Prostate gland (tissue), 2 donors: ENCODE measurements at places on chromosomes 3 and 15. TPM values are rescaled to one million over a fixed set of nuclear protein-coding genes. Genes with fewer than 3 reads are reported as not detected.
A peak's percentile ranks its signal among the peaks of the same experiment; 100 is the strongest.

The TPRG1 gene
- total RNA-seq: 1.7 TPM

The CPA3 gene
- total RNA-seq: 2.6 TPM

The ZFAND6 gene
- 103 TPM for total RNA-seq

The CGNL1 gene
- total RNA-seq: 65.6 TPM

The ZNF502 gene
- 6.5 TPM for total RNA-seq

The CNTN3 gene
- 8.2 TPM for total RNA-seq

The MB21D2 gene
- total RNA-seq: 1.8 TPM

The APEH gene
- 84.4 TPM for total RNA-seq

The CD276 gene
- 75.0 TPM for total RNA-seq

GRCh38 chr3:107969994-107970819 lies 120.6 kb downstream of the CD47 start:
- peak overlapping the region; percentile 6 for H3K27ac ChIP-seq
- H3K4me3 ChIP-seq: no peak overlapping the region
- DNase-seq: peak; percentile 36
- no peaks in the 10 kb centered on the region for H3K36me3 ChIP-seq

- H3K4me3 ChIP-seq: no peak overlapping the region
- H3K36me3 ChIP-seq: no peaks in the 10 kb centered on the region
- H3K27me3 ChIP-seq: no peaks in the 10 kb centered on the region
- no peaks in the 10 kb centered on the region for H3K4me1 ChIP-seq
Measured at GRCh38 chr3:113630956-113631542, 65.4 kb downstream of the USF3 start.

DNA sequence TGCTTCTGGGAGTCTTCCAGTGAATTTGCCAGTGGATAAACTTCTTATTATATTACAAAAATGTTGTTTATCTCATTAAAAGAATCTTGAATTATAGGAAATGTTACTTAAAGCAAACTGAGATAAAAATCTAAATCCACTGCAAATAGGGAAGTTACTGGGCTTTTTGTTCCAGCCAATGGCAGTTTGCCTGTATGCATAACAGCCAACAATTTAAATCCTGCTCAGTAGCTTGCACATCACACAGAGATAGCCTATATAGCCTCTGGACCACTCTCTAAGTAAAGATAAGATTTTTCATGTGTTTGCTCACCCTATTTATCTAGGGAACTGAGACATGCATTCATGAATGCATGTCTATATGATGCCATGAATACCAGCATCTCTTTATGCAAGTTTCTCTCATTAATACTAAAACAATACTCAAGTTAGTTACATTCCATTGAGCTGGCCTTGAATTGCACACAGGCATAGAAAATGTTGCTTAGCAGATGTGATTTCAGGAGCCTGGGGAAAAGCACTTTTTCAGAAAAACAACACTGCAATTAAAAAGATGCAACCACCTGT lies 92.1 kb upstream of the GPR149 start:
- no peaks in the 10 kb centered on the region for H3K4me1 ChIP-seq
- no peak for DNase-seq
- H3K27ac ChIP-seq: no peak overlapping the region
- H3K27me3 ChIP-seq: no peaks in the 10 kb centered on the region
- H3K36me3 ChIP-seq: no peaks in the 10 kb centered on the region

GRCh38 chr15:41501931-41502794 lies 8.5 kb downstream of the ITPKA start:
- H3K27ac ChIP-seq: no peak overlapping the region
- peaks cover 15% of the 10 kb centered on the region for H3K27me3 ChIP-seq
- no peaks in the 10 kb centered on the region for H3K36me3 ChIP-seq
- H3K4me3 ChIP-seq: no peak overlapping the region
- no peak for DNase-seq

GRCh38 chr3:38116471-38117162 lies 20.3 kb downstream of the ACAA1 start:
- no peaks in the 10 kb centered on the region for H3K4me1 ChIP-seq
- DNase-seq: no peak
- no peaks in the 10 kb centered on the region for H3K36me3 ChIP-seq
- no peak overlapping the region for H3K4me3 ChIP-seq

DNA sequence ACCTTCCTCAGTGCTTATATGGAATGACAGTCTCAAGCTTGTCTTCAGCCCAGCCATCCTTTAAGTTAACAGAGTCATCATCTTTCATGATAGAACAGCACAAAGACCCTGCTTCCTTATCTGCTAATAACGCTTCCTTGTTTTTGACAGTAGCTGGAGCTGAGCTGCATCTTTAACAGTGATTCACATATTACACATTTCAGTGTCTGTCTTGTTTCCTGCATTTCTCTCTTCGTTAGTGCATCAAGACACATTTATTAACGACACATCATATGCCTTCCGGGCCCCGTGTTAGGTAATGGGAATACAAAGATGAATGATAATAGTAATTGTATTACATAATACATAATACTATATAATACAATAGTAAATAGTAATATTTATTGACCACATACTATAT lies 30.2 kb upstream of the GREM1 start:
- H3K4me3 ChIP-seq: no peak overlapping the region
- no peaks in the 10 kb centered on the region for H3K4me1 ChIP-seq
- no peaks in the 10 kb centered on the region for H3K36me3 ChIP-seq
- no peak for DNase-seq
- H3K27me3 ChIP-seq: no peaks in the 10 kb centered on the region

DNA sequence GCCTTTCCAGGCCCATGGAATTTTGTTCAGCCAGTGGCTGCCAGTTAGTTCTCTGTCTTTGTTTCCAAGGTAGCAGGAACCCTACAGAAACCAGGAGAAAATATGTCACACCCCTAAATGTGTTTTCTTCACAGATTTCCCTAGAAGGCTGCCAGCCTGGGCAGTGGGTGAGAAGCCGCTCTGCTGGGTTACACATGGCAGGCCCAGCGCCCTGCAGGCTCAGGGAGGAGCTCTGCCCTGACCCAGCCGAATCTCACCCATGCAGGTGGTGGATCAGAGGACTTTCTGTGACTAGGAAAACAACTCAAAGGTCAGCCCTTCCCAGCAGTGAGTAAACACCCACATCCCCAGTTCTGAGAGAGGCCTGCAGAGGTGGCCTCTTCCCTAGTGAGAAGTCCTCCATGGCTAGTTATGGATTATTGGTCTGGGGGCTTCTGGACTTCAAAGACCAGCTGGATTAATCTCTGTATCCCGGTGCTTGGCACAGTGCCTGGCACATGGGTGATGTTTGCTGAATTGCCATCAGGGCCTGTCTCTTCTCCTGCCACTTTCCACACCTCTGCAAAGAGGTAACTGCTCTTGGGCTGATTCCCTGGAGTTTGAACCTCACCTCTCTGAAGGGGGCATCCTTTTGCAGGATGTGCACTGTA lies 34.7 kb upstream of the BDH1 start:
- DNase-seq: no peak
- no peak overlapping the region for H3K27ac ChIP-seq
- H3K4me3 ChIP-seq: no peak overlapping the region
- H3K4me1 ChIP-seq: no peaks in the 10 kb centered on the region
- H3K36me3 ChIP-seq: no peaks in the 10 kb centered on the region

DNA sequence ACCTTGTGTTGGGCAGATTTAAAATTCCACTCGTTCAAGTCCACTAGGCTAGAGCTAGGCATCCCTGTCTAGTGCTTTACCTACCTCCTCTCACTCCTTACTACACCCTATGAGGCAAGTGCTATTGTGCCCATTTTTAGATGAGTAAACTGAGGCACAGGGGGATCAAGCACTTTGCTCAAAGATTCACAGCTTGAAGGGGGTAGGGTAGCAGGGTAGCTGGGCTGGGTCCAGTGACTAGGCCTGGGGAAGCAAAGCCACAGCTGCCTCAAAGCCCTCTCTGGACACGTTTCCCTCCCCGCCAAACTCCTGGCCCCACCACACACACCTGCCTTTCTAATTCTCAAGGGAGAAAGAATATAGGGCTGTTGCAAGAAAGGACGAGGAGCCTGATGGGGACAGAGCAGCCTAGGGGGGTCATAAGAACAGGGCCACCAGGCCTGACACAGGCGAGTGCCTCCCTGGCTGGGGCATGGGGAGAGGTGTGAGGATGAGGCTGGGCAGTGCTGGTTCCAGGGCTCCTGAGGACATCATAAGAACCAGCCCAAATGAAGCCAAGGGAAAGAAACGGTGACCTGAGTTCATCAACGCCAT lies 34.8 kb upstream of the SFMBT1 start:
- no peaks in the 10 kb centered on the region for H3K4me1 ChIP-seq
- H3K4me3 ChIP-seq: no peak overlapping the region
- no peaks in the 10 kb centered on the region for H3K36me3 ChIP-seq
- H3K27ac ChIP-seq: no peak overlapping the region
- DNase-seq: no peak
- H3K27me3 ChIP-seq: no peaks in the 10 kb centered on the region

DNA sequence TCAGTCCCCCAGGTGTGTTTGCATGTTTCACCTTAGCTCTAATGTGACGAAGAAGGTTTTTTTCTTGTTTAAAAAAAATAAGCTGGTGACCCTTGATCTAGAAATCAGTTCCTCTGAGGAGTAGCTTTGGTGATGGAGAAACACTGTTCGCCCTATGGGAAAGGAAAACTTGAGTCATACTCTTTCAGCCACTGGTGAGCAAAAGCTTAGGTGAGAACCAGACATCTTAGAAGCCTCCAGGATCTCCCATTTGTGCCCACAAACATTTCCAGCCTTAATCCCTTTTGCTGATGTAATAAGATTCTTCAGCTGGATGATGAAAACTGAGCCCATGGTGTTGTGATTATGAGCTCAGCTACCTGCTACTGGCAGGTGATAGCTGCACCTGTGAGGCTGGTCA lies 37.8 kb downstream of the SLC27A2 start:
- H3K27me3 ChIP-seq: no peaks in the 10 kb centered on the region
- DNase-seq: no peak
- no peaks in the 10 kb centered on the region for H3K36me3 ChIP-seq
- no peak overlapping the region for H3K4me3 ChIP-seq
- no peak overlapping the region for H3K27ac ChIP-seq
- H3K4me1 ChIP-seq: no peaks in the 10 kb centered on the region

GRCh38 chr3:3821777-3822176 lies 22.5 kb downstream of the LRRN1 start:
- no peaks in the 10 kb centered on the region for H3K27me3 ChIP-seq
- H3K36me3 ChIP-seq: no peaks in the 10 kb centered on the region
- DNase-seq: no peak
- no peak overlapping the region for H3K4me3 ChIP-seq

GRCh38 chr15:80997692-80998091 lies 3.0 kb upstream of the TLNRD1 start:
- DNase-seq: no peak
- H3K36me3 ChIP-seq: no peaks in the 10 kb centered on the region
- peaks cover 3% of the 10 kb centered on the region for H3K4me1 ChIP-seq
- no peaks in the 10 kb centered on the region for H3K27me3 ChIP-seq
- H3K27ac ChIP-seq: no peak overlapping the region

GRCh38 chr3:8539419-8539818 lies 37.8 kb downstream of the LMCD1 start:
- no peaks in the 10 kb centered on the region for H3K4me1 ChIP-seq
- DNase-seq: no peak
- H3K36me3 ChIP-seq: no peaks in the 10 kb centered on the region
- H3K4me3 ChIP-seq: no peak overlapping the region
- no peak overlapping the region for H3K27ac ChIP-seq
- no peaks in the 10 kb centered on the region for H3K27me3 ChIP-seq

- no peaks in the 10 kb centered on the region for H3K4me1 ChIP-seq
- H3K4me3 ChIP-seq: no peak overlapping the region
- no peak overlapping the region for H3K27ac ChIP-seq
- no peaks in the 10 kb centered on the region for H3K36me3 ChIP-seq
Measured at GRCh38 chr15:25327686-25328085, 111.1 kb downstream of the UBE3A start.

DNA sequence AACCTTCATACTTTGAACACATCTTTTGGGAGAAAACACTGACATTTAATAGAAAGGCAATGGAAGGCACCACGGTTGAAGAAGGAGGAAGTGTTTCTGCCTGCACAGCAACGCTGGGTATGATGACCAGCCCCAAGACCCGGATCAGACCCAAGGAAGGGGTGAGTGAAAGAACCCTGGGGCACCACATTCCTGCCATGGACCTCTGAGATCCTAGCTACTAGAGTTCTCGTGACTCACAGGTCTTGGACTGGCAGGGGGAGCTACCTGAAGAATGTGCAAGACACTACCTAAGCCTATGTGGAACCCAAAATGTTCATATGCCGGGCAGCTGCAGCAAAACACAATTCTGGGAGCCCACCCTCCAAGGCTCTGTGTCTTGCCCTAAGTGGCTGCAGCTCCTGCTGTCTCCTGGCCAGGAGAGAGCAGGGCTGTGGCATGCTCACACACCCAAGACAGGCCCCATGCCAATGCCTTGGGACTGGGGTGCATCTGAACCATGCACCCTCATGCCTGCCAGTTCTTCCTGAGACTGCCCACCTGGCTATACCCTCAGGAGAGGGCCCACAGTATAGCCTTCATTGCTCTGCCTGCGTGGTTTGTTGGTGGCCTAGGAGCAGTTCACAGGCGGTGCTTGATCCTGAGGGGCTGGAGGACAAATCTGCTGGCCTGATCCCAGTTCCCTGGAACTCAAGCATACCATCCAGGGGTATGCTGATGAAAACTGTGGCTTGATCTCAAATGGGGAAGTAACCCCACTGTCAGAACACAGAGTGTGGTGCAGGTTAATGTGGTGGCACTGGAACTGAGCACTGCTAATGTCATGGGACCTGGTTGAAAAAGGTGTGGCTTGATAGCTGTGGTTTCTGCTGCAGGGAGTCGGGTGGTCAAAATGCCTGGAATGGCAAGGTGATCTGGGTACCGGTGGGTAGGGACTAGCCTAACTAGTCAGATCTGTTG lies 353.3 kb upstream of the ARHGEF26 start:
- H3K36me3 ChIP-seq: no peaks in the 10 kb centered on the region
- H3K4me3 ChIP-seq: no peak overlapping the region
- no peaks in the 10 kb centered on the region for H3K27me3 ChIP-seq
- H3K27ac ChIP-seq: no peak overlapping the region
- DNase-seq: no peak

GRCh38 chr15:25545017-25545416 lies 106.2 kb upstream of the UBE3A start:
- DNase-seq: no peak
- no peak overlapping the region for H3K4me3 ChIP-seq
- H3K27me3 ChIP-seq: no peaks in the 10 kb centered on the region
- H3K36me3 ChIP-seq: no peaks in the 10 kb centered on the region

DNA sequence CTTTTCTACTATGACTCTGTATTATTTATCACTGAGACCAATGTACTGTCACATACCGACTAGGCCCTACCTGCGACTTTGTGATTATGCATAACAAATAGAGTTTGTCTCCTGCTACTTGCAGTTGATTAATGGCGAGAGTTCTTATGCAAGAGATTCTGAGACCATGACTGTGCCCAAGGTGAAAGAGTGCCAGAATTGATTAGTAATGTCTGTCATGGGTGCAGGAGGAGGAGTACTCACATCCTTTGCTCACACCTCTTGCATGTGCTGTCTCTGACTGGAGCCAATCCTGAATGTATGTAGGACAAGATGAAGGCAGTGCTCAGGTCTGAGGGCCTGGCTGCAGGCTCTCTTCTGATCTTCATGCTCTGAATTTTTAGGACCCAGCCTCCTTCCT lies 260.7 kb downstream of the THSD4 start:
- H3K36me3 ChIP-seq: no peaks in the 10 kb centered on the region
- no peak for DNase-seq
- H3K27me3 ChIP-seq: no peaks in the 10 kb centered on the region
- H3K4me1 ChIP-seq: no peaks in the 10 kb centered on the region

GRCh38 chr3:20552605-20553275 lies 366.7 kb upstream of the SGO1 start:
- no peak for DNase-seq
- no peaks in the 10 kb centered on the region for H3K4me1 ChIP-seq
- no peak overlapping the region for H3K27ac ChIP-seq
- no peaks in the 10 kb centered on the region for H3K27me3 ChIP-seq
- no peak overlapping the region for H3K4me3 ChIP-seq
